ENCODE measurements at places on chromosomes 6 and 20.

- no peak for DNase-seq
Observed at GRCh38 chr6:159170333-159170672, 1.1 kb downstream of the FNDC1 start.

DNA sequence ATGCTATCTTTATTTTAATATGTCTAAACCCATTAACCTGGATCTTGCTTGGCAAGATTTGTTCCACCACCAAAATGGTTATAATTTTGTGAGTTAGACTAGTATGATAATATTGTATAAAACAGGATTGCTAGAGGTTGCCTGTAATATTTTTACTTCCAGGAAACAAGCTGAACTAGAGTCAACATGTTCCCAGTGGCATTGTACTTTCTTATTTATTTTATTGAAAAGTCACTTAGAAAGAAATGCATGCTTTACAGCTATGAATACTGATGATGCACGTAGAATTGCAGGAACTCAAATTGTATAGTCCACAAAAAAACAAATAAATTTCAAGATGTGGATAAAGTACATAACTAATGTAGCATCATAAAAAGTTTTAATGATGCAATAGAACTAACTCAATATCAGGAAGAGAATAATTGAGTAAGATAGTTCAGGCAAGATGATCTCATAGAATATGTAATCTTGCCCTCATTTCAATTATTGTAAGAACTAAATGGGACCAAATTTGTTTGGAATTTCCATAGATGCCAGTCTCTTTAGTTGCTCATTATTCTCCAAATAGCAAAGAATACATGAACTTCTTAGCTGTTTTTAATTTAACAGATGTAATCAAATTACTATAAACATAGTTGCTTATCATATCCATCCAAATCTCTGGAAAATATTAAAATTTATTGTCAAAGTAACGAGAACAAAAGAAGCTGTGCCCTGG, 451.8 kb downstream of the COL12A1 start:
- no peak for DNase-seq

DNA sequence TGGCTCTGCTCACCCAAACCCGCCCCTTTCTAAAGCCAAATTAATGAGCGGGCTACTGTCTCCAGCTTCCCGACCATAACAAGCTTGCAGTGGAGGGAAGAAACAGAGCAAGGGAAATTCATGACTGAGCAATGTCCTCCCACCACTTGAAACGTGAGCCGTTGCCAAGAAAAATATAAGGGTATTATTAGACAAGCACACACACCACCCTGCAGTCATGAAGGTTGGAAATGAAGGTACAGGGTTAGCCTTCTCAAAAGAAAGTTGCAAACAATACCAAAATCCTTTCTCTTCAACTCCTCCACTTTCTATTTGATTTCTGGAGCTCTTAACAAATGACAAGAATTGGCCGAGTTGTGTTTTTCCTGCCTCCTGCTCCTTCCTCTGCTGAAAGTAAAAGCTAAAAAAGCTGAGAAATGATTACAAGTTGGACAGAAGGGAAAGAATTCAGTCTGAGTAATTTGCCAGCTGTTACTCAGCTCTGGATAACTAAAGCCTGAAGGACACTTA, 151.1 kb upstream of the B3GAT2 start:
- no peak for DNase-seq

DNA sequence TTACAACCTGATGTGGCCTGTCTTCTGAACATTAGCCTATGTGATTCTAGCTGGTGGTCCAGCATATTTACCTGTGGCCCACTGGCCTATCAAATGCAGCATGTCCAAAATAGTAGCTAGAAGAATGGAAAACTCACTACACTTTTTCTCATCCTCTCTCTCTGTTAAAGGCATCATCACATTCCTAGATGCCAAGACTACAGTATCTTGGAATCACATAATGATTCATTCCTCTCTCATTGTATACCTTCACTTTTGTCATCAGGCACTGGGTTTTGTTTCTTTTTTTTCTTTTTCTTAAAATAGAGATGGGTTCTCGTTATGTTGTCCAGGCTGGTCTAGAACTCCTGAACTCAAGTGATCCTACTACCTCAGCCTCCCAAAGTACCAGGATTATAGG, 45.0 kb downstream of the FAM83B start:
- DNase-seq: no peak

GRCh38 chr6:74645108-74645849, 560.6 kb downstream of the COL12A1 start:
- DNase-seq: no peak

GRCh38 chr20:8221887-8222419, 89.9 kb downstream of the PLCB1 start:
- DNase-seq: no peak

DNA sequence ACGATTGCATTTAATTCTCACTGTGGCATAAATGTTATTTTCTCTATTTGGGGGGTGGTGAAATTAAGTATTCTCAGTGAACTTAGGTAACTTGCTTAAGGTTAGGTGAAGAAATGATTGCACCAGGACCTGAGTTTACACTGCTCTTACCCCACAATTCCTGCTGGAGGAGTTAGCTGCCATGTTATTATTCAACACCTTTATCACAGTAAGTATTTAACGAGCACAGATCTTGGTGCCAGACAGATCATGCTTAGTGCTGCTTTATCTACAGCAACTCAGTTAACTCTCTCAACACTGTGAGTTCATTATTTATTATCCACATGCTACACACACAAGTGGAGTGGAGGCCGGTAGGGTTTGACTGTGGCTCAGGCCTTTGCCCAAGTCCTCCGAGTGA, 249.7 kb downstream of the TMEM242 start:
- DNase-seq: no peak

GRCh38 chr6:134436281-134436815, 118.4 kb upstream of the SGK1 start:
- no peak for DNase-seq

GRCh38 chr6:132446141-132446854, 45.0 kb upstream of the MOXD1 start:
- no peak for DNase-seq

GRCh38 chr6:33607784-33608161, 13.3 kb upstream of the ITPR3 start:
- no peak for DNase-seq

DNA sequence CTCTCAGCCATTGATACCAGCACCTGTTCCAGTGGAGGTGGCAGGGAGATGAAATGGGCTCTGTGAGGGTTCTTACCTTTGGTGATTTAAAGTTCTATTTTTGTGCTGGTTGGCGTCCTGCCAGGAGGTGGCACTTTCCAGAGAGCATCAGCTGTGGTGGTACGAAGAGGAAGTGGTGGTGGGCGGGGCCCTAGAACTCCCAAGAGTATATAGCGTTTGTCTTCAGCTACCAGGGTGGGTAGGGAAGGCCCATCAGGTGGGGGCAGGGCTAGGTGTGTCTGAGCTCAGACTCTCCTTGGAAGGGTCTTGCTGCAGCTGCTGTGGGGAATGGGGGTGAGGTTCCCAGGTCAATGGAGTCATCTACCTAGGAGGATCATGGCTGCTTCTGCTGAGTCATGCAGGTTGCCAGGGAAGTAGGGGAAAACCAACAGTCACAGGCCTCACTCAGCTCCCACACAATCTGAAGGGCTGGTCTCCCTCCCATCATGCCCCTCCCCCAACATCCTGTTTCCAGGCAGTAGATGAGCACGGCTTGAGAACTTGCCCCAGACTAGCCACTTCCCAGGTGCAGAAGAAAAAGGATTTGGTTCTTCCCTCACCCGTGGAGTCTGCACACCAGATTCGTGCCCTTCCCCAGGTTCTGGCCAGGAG, 46.6 kb downstream of the MOXD1 start:
- DNase-seq: no peak

DNA sequence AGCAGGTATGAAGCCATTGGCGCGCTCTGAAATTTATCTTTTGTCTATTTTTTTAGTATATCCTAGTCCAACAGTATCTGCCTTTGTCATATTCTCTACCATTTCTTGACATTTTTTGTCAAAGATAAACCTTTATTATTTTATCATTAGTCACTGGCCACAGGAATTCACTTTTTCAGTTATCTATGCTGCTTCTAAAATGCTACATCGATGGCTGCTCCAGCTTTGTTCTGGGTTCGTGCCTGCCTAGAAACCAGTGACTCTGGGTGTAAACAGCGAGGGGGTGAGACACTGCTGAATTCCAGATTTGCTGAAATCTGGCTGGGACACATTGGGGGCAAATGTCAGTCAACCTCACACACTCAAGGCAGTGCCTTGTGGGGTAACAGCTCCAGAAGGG, 193.4 kb downstream of the CDC5L start:
- no peak for DNase-seq

- DNase-seq: no peak
Observed at GRCh38 chr6:35147026-35147425, 5.9 kb upstream of the TCP11 start.

DNA sequence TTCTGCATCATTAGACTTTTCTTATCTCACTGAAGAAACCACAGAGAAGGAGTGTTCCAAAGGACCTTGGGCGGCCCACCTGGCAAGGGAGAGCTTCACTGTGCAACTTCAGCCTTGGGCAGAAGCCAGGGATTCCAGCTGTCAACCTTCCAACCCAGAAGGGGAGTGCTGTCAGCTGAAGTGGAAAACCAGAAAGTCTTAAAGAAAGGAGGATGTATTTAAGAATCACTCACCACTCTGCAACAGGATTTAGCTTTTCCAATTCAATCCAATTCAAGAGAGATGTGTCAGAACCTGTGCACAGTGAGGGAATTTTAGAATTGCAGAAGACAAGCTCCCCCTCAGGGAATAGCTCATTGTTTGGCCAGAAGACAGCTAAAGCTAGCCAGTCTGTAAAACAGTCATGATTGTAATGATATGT, 553.7 kb downstream of the CD83 start:
- no peak for DNase-seq

- DNase-seq: no peak
Observed at GRCh38 chr6:111970426-111970825, 83.5 kb upstream of the CCN6 start.

- DNase-seq: no peak
Observed at GRCh38 chr20:57899554-57899953, 189.7 kb upstream of the PMEPA1 start.

Data from NCI-H187 (cell line).